Panc1 (cell line): ENCODE measurements at places on chromosomes 6 and 20. TPM values are rescaled to one million over a fixed set of nuclear protein-coding genes. Genes with fewer than 3 reads are reported as not detected.

MYB gene
- total RNA-seq: 1.3 TPM

PCK1 gene
- total RNA-seq: 0.21 TPM

DLK2 gene
- total RNA-seq: 19.1 TPM

WFDC5 gene
- not detected for total RNA-seq

SRMS gene
- not detected for total RNA-seq

ANGPT4 gene
- not detected for total RNA-seq

ZSWIM3 gene
- total RNA-seq: 3.6 TPM

DNA sequence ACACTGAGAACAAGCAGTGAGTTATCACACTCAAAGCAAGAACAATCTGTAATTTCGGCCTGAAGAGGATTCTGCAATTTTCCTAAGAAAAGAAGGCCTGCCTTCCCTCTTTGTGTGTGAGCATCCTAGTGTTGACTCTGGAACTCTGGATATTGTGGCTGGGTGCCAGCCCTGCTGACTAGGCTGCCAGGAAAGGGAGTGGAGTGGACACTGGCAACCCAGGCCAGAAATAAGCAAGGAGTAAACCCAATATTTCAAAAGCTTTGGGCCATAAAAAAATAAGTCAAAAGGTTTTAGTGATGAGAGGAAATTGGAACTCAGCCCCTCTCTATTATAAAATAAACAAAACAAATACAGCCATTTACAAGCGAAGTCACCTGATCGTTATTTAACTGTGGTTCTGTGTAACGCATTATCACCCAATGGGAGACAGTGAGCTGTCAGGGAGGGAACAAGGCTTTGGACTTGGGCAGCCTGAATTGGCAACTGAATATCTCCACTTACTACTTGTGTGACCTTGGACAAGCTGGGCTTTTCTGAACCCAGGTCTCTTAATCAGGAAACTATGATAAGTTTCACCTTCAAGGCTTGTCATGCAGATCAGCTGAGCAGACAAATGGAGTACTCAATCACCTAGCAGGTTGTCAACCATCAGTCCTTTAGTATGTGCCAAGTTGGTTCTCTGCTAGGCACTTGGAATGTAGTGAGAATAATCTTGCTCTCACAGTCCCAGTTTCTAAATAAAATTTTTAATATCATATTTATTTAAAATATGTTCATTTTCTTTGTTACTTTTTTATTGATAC, 196.2 kb downstream of the PAX1 start:
- no peaks in the 10 kb centered on the region for H3K27me3 ChIP-seq
- DNase-seq: no peak
- no peaks in the 10 kb centered on the region for H3K36me3 ChIP-seq

GRCh38 chr6:157531169-157531985, 150.4 kb downstream of the ZDHHC14 start:
- no peaks in the 10 kb centered on the region for H3K36me3 ChIP-seq
- peaks cover 37% of the 10 kb centered on the region for H3K4me1 ChIP-seq
- H3K4me3 ChIP-seq: peak overlapping the region; percentile 3; the same call in 1 of the 2 replicates

DNA sequence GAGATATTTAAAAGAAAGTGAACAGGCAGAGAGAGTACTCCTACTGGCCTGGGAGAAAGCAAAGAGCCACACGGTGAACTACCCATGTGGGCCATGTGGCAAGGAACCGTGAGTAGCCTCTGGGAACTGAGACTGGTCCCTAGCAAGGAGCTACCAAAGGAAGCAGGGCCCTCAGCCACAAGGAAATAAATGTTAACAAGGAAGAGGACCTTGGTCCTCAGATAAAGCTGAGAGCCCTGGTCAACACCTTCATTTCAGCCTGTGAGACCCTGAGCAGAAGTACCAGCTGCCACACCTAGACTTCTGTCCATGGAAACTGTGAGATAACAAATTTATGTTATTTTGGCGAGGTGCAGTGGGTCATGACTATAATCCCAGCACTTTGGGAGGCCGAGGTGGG, 25.3 kb downstream of the BMP2 start:
- no peaks in the 10 kb centered on the region for H3K4me1 ChIP-seq
- H3K36me3 ChIP-seq: no peaks in the 10 kb centered on the region
- H3K27ac ChIP-seq: no peak overlapping the region
- DNase-seq: no peak
- H3K27me3 ChIP-seq: no peaks in the 10 kb centered on the region

GRCh38 chr20:1469925-1470571, 3.4 kb upstream of the NSFL1C start:
- peak overlapping the region; percentile 67 for H3K27ac ChIP-seq
- no peak overlapping the region for H3K4me3 ChIP-seq
- H3K4me1 ChIP-seq: peaks cover 27% of the 10 kb centered on the region
- DNase-seq: peak; percentile 84
- peaks cover 3% of the 10 kb centered on the region; the same call in 1 of the 2 replicates for H3K36me3 ChIP-seq

- H3K36me3 ChIP-seq: no peaks in the 10 kb centered on the region
- H3K27me3 ChIP-seq: no peaks in the 10 kb centered on the region
These were observed 101.4 kb upstream of the AGPAT4 start for GRCh38 chr6:161374971-161375873.

DNA sequence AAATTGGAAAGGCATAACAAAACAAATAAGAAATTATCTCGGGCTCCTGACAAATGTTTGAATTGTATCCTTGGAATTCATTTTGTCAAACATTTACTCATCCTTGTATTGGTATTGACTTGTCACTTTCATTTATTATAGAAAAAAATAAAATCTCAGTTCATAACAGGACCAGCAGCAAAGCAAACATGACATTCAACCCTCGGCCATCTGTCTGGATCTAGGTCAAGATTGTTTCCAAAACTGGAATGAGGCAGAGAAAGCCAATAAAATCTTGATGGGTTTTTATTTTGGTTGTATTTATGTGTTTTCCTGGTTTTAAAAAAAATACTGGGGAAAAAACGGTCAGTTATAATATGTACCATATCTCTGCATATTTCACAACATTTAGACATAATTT, 42.9 kb upstream of the FABP7 start:
- no peak overlapping the region for H3K27ac ChIP-seq
- peaks cover 5% of the 10 kb centered on the region; the same call in 1 of the 2 replicates for H3K27me3 ChIP-seq
- H3K4me3 ChIP-seq: no peak overlapping the region
- no peak for DNase-seq
- H3K4me1 ChIP-seq: no peaks in the 10 kb centered on the region
- H3K36me3 ChIP-seq: no peaks in the 10 kb centered on the region

GRCh38 chr6:74574794-74575193, 631.1 kb downstream of the COL12A1 start:
- no peak overlapping the region for H3K4me3 ChIP-seq
- no peak for DNase-seq
- H3K4me1 ChIP-seq: no peaks in the 10 kb centered on the region
- no peaks in the 10 kb centered on the region for H3K36me3 ChIP-seq

- H3K27ac ChIP-seq: no peak overlapping the region
- H3K36me3 ChIP-seq: no peaks in the 10 kb centered on the region
- no peaks in the 10 kb centered on the region for H3K4me1 ChIP-seq
These were observed 209.3 kb downstream of the FOXC1 start for GRCh38 chr6:1819007-1819406.

DNA sequence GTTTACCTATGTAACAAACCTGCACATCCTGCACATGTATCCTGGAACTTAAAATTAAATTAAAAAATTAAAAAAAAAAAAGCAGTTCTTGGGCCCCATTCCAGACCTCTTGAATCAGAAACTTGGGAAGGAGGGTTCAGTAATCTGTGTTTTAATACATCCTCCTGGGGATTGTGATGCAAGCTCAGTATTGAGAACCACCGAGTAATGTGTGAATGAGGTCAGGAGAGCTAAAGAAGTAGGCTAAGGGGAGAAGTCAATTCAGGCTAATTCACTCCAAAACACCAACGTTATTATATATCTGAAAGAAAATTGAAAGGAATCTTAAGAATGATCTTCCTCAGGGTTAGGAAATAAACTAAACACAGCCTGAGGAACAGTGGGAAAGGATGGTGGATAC, 120.4 kb downstream of the RNF144B start:
- H3K27ac ChIP-seq: no peak overlapping the region
- no peak for DNase-seq
- no peak overlapping the region for H3K4me3 ChIP-seq
- no peaks in the 10 kb centered on the region for H3K36me3 ChIP-seq
- H3K4me1 ChIP-seq: no peaks in the 10 kb centered on the region; the same call in 1 of the 2 replicates
- no peaks in the 10 kb centered on the region; the same call in 1 of the 2 replicates for H3K27me3 ChIP-seq

DNA sequence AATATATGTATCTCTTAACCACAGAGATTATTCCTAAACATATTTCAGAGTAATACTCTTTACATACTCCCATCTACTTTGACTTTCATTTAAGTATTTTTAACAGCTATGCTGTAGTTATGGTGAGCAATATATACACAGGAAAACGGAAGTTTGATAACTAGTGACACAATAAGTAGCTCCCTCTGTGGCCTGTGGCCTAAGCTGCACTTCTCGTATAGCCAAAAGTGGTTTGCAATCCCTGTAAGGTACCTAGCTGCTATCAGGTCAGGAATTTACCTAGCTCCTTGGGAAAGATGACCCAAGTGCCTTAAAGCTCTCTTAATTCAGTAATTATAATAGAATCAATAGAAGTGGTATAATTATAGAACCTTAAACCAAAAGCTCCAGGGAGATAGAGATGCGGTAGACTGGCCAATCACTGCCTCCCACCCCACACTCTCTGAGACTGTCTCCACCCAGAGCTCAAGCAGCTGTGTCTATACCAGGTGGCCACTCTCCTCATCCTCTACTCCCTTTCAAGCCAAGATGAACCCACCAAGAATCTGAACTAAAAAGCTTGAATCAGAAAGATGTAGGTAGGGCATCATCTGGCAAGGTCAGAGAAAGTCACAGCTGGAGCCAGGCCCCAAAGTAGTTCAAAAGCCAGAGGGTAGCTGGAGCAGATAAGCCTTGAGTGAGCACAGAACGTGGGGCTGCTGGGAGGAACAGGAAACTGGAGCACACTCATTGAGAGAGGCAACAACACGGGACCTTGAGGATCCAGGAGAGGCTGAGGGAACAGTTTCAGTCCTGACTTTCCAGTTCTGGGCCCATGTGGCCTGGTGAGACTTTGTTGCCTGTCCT, 84.9 kb upstream of the ASF1A start:
- no peak overlapping the region for H3K27ac ChIP-seq
- no peak for DNase-seq
- H3K4me1 ChIP-seq: no peaks in the 10 kb centered on the region
- H3K36me3 ChIP-seq: no peaks in the 10 kb centered on the region
- no peak overlapping the region for H3K4me3 ChIP-seq

DNA sequence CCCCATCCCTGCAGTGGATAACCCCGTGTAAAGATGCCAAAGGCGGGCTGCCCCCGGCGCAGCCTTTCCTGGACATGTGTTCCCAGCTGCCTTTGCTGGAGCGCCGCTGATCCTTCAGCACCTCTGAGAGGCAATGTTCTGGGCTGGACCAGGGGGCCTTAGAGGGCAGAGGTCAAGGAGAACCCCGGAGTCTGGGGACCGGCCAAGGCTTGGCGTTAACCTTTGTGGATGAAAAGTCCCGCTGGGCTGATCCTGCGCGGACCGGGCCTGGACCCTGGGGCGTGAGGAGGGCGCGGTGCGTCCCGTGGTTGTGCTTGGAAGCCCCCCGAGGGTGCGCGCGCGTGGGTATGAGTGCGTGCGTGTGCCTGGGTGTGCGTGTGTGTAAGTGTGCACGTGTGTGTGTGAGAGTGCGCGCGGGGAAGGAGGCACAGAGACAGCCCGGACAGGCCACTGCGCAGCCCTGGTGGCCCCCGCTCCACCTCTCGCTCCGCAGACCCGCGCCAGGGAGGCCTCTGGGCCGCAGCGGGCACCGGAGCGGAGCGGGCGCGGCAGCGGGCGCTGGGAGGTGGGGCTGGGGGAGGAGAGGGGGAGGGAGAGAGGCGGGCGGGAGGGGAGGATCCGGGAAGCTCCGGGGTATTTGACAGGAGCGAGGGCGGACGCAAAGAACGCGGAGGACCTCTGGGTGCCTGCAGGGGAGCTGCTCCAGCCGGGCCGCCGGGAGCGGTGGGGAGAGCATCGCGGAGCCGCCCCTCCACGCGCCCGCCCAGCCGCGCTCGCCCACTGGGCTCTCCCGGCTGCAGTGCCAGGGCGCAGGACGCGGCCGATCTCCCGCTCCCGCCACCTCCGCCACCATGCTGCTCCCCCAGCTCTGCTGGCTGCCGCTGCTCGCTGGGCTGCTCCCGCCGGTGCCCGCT, at the start of gene SMOC2:
Gene SMOC2 (plus strand): TSS at position 665 of the 914 bp plus-strand sequence. CDS start 187 bp downstream, at position 852.
- peaks cover 63% of the 10 kb centered on the region for H3K27me3 ChIP-seq
- no peaks in the 10 kb centered on the region for H3K4me1 ChIP-seq
- H3K36me3 ChIP-seq: no peaks in the 10 kb centered on the region
- H3K27ac ChIP-seq: no peak within 1 kb of the TSS

GRCh38 chr20:61295682-61296628, 43.9 kb downstream of the CDH4 start:
- H3K27me3 ChIP-seq: no peaks in the 10 kb centered on the region
- H3K4me3 ChIP-seq: no peak overlapping the region
- no peaks in the 10 kb centered on the region for H3K4me1 ChIP-seq
- H3K36me3 ChIP-seq: no peaks in the 10 kb centered on the region

DNA sequence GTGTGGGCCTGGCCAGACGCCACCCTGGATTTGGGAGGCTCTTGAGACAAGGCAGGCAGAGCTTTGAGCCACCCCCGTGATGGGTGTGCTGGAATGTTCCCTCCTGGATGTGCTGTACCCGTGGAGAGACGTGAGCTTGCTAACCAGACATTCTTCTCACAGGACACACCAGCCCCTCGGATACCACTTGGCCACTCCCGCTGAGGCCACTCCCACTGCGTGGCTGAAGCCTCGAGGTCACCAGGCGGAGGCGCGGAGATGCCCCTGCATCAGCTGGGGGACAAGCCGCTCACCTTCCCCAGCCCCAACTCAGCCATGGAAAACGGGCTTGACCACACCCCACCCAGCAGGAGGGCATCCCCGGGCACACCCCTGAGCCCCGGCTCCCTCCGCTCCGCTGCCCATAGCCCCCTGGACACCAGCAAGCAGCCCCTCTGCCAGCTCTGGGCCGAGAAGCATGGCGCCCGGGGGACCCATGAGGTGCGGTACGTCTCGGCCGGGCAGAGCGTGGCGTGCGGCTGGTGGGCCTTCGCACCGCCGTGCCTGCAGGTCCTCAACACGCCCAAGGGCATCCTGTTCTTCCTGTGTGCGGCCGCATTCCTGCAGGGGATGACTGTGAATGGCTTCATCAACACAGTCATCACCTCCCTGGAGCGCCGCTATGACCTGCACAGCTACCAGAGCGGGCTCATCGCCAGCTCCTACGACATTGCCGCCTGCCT, 14.1 kb downstream of the SLCO4A1 start:
- no peak overlapping the region for H3K4me3 ChIP-seq
- peak overlapping the region; percentile 74 for H3K27ac ChIP-seq
- no peaks in the 10 kb centered on the region for H3K27me3 ChIP-seq
- 0 out of 2 replicates have a peak, but pooled peaks cover 3% of the 10 kb centered on the region for H3K36me3 ChIP-seq

DNA sequence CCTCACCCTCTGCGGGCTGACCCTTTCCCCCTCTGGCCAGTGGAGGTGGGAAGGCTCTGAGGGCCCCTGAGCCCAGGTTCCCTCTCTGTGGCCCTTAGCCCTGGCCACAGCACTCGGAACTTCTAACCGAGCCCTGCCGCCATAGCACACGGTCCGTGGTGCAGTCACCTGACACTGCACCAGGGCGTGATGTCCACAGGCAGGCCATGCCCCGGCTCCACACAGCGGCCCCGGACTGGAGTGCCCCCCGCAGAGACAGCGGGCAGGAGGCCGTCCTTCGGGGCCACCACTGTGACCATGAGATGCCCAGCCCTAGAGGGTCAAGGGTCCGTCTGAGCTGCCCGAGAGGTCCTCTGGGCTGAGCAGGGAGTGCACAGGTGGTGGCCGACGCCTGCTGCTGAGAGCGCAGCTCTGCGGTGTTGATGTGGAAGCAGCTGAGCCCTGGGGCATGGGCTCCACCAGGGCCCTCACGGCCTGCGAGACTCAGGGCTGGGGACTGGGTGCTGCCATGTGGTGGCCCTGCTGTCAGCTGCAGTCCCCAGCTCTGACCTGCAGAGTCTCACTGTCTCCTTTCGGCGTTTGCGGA, 11.2 kb upstream of the BHLHE23 start:
- no peaks in the 10 kb centered on the region for H3K4me1 ChIP-seq
- DNase-seq: no peak
- no peaks in the 10 kb centered on the region for H3K36me3 ChIP-seq
- H3K27me3 ChIP-seq: no peaks in the 10 kb centered on the region; the same call in 1 of the 2 replicates
- no peak overlapping the region for H3K4me3 ChIP-seq
- H3K27ac ChIP-seq: no peak overlapping the region
